LHCN-M2 (cell line): ENCODE measurements at places on chromosomes 2 and 18.

DNA sequence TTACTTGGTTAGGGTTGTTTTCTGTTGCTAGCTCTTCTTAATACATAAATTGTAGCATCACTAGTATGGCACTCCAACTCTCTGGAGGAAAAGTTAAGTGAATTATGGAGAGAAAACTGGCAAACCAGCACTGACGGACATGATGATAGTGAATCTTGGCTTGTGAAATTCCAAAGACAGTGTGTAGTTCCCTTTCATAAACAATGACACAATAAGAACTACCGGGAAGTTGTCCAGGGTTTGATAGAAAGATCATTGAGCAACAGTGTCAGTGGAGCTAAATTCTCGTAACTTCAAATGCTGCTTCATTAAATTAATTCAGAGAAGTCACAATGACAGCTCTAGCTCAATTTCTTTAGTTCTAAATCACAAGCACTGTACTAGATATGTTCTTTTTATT is 66.5 kb downstream of the RIT2 start:
- DNase-seq = no peak

DNA sequence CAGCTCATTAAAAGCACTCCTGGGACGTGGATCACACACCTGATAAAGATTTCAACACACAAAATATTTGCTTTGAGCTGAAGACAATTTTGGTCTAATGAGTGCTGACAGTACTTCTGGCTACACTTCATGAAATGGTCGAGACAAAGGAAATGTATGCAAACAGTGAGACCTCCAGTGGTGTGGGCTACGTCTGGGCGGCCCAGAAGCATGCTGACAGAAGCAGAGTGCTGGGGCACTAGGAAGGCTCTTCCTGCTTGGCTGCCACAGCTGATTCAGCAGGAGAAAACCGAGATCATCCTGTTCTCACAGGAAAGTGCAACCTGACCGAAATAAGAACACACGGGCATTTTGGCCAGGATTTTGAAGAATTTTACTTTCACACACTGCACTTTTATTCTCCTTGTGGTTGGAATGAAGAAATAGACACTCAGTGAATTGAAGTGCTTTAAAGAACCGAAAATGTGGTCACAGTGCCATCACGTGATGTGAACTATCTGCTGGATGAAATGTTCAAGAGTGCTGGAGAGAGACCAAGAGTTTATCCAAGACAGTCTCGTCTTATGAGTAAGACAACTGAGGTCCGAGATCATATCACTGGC is 149.5 kb downstream of the CCBE1 start:
- peak; percentile 89 for DNase-seq

DNA sequence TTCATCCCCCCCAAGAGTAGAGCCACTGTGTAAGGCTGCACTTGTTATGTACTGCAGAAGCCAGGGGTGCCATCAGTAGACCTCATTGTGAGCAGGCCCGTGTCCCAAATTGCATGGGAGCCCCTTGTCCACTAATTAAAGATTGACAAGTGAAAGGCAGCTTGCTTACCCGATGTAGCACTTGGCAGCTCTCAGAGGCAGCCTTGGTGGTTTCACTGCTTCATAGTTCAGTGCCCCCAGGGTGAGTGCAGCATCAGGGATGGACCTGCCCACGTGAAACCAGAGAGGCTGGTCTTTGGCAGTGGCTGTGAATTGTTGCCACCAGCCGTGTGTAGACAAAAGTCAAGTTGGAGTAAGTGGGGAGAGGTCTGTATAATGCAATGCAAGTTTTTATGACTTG is 13.3 kb downstream of the TUBB6 start:
- no peak for DNase-seq

GRCh38 chr18:69401226-69401971 is 711 bp downstream of the DOK6 start:
- no peak for DNase-seq

GRCh38 chr2:166536111-166536510 is 42.1 kb upstream of the SCN7A start:
- DNase-seq = no peak

DNA sequence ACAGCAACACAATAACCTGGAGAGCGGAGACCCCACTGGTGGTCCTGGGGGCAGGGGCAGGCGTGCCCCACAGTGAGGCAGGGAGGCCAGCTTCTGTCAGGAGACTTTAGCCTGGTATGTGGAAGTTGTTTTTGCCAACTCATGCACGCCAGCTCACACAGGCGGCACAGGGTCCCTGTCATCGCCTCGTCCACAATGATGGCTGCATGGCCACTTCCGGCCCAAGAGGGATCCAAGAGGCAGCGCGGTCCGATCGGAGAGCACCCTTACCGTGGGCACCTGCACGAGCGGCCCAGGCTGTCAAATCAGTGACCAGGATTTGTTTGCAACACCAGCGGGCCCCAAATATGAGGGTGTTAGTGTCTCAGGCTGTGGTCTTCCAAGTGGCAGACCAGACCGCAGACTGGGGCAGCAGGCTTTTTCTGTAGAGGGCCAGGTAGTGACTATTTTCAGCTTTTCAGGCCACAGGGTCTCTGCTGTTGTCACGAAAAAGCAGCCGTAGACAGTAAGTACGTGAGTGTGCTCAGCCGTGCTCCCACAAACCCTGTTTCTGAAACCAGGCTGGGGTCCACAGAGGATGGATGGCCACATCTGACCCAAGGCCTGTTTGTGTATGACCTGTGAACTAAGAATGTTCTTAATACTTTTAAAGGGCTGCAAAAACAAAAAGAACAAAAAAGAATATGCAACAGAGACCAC is 21.2 kb downstream of the SNED1 start:
- DNase-seq = no peak

DNA sequence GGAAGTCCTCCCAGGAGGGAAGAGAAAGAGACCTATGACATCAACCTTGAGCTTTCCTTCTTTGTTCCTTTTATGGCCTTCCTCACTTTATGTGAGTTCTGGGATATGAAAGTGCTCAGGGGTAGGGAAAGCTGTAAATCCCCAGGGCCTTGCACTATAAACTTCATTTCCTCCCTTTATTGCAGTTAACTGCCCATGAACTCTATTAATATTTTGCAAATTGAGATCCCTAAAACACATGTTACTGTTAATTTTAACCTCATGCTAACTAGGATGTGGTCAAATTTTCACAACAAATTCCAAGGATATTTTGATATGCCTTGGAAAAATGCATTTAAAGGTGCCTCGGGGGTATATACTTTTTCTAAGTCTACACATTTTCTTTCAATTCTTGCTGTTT is 359.9 kb downstream of the OSR1 start:
- DNase-seq = no peak

DNA sequence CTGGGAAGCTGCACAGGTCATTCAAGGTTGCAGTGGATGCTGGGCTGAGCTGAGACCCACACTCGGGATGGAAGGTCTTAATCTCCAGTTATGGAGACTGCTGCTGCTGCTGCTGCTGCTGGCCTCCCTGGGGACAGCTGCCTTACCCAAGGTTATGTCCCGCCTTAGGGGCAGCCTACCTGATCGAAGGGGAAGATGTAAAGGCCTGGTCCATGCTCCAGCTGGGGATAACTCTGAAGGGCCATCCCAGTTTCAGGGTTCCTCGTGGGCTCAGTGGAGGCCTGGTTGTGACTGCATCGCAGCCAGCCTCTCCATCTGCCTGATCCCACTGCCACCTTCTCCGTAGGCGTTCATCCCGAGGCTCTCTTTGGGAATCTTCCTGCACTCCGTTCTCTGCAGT is 33.0 kb downstream of the RHOB start:
- DNase-seq = no peak

- no peak for DNase-seq
Observed at GRCh38 chr2:99748344-99748743, 258.5 kb upstream of the REV1 start.

DNA sequence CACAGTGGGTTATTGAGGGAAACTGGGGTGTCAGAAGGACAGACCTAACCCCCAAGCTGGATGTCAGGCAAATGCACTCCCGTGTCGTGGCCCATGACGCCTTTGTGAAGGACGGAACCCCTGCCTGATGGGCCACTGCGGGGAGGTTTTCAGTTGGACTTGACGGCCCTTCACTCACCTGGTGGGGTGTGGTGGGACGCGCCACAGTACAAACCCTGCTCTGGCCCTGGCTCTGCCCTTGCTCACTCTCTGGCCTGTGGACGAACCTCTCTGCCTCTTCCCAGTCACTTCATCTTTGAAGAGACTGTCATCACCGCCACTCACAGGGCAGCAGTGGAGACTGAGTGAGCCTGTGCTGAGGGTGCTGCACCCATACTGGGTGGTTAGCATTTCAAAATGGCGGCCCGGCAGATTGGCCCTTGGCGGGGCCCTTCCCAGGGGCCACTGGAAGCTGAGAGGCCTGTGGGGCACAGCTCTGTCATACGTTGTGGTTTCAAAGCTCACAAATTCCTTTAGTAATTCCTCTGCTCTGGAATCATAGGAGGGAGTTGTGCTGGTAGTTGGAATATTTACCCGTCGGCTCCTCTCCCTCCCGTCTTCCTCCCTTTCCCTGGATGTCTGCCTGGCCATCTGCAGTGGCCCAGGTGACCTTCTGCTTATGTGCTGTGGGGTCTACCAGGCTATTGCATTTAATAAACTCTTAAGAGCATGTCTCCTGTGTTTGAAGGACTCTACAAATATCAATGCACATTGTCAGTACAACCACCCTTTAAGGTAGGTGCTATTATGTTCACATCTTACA is 200.6 kb downstream of the CTIF start:
- no peak for DNase-seq

- no peak for DNase-seq
Observed at GRCh38 chr2:238466243-238466756, 39.6 kb downstream of the ASB1 start.

GRCh38 chr18:14174706-14175085 is 42.5 kb upstream of the ZNF519 start:
- no peak for DNase-seq

GRCh38 chr2:220619525-220620220 is 952.4 kb downstream of the EPHA4 start:
- DNase-seq = no peak

- DNase-seq = no peak
Observed at GRCh38 chr2:154724194-154724797, 25.8 kb downstream of the KCNJ3 start.

DNA sequence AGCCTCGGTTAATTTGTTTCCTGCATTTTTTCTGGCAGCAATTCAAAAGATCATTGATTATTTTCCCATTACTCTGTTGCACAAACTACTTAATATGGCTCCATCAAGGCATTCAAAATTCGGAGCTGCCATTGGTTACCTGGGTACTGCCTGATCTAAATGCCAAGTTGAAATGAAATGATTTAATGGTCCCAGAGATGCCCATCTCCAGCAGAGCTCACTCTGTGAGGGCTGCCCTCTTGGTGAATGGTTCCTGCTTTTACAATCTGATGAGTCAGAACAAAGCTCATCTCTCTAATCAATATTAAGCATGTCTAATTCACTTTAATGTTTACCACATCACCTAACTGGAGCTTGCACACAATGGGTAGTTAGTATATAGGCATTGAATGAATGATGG is 126.1 kb downstream of the CTNNA2 start:
- no peak for DNase-seq

- DNase-seq = no peak
Observed at GRCh38 chr2:128724972-128725371, 406.3 kb upstream of the HS6ST1 start.

DNA sequence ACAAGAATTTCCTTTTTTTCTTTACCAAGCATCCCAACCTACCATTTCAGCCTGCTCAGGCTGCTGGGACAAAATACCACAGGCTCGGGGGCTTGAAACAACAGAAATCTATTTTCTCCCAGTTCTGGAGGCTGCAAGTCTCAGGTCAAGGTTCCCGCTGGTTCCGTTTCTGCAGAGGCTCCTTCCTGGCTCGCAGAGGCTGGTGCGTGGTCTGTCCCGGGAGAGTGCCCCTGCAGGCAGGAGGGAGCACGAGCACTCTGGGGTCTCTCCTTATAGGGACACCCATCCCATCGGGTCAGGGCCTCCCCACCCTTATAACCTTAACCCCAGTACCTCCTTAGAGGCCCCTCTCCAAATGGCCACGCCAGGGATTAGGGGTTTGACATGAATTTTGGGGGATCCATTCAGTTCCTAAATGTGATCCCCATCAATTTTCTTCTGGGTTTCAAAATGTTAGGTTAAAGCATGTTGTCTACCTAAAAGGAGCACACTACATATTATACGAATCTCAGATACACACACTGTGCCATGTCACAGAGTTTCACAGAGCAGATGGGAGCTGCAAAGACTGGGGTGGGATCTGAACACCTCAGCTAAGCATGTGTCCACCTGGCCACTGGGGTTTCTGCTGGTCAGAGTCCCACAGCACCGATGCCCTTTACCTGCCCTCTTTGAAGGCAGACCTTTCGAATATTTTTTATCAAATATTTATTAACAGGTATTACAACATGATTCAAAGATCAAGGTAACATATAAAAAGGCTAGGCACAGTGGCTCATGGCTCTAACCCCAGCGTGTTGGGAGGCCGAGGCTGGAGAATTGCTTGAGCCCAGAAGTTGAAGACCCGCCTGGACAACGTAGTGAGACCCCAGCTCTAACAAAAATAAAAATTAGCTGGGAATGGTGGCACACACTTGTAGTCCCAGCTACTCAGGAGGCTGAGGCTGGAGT is 17.6 kb upstream of the ADI1 start:
- DNase-seq = peak; percentile 60

GRCh38 chr18:50152900-50153299 is 42.0 kb downstream of the MYO5B start:
- DNase-seq = no peak

DNA sequence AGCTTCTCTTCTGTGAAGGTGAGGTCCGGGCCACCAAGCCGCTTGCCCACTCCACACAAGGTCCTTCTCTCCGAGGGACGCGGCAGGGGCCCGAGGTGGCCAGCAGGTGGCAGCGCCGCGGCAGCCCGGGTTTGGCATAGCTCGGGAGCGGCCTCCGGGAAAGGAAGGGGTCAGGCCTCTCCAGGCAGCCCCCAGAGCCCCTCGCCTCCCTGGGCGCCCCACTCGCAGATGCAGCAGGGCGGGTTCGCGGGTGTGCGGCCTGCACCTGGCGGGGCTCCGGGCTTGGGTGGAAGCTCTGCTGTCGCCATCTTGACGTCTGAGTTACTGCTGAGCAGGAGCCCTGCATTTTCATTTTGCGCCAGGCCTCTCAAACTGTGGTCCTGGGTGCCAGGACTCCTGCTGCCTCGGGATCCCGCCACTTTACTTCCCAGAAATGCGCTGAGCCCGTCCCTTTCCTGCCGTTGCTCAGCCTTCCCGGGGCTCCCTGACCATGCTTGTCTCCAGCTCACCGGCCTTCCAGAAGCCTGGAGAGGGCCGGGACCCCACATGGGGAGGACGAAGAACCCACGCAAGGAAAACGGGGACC is 18.6 kb upstream of the NCL start:
- DNase-seq = peak; percentile 35
